ENCODE measurements at places on chromosomes 16 and 17.

GRCh38 chr17:62681939-62682381, 54.5 kb downstream of the MRC2 start:
- no peak for DNase-seq

DNA sequence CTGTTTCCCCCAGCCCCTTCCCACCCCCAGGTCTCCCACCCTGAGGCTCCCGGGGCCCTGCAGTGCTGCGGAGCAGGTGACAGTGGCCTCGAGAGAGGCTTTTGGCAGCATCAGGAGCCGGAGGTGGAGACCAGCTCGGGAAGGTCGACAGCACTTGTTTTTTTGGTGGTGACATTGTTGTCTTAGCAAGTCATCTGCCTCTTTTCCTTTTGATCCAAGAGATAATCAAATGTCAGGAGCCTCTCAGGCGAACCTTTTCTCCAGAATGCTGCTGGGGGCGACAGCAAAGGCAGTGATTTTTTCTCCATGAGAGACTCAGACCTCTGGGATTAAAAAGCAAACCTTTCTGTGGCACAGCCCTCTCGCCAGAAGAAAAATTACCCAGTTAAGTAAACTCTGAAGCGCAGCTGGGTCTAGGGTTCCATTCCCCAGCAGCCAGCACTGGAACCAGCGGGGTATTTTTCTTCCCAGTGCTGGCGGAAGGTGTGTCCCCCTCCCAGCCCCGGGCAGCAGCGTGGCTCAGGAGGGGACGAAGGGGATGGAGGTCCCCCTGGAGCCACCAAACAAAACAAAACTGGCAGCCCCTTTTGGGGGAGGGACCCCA, 37.2 kb downstream of the GRIN2C start:
- DNase-seq = no peak

- DNase-seq = no peak
Measured at GRCh38 chr16:3769942-3770341, 52.6 kb upstream of the TRAP1 start.

DNA sequence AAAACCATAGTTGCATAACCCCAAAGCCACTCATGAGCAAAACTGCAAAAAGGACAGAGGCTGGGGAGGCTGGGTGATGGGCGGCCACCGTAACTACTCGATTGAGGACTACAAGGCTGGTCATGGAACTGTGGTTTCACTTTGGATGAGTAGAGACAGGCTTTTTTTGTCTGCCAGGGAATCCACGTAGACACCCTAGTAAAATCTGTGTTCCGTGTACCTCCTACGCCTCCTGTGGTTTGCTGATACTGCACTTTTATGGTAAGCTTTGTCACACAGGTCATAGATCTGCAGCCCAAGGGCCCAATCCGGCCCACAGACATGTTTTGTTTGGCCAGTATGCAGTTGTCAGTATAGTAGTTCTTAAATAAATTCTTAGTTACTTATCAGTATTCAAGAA, 2.2 kb upstream of the TLCD3B start:
- no peak for DNase-seq

DNA sequence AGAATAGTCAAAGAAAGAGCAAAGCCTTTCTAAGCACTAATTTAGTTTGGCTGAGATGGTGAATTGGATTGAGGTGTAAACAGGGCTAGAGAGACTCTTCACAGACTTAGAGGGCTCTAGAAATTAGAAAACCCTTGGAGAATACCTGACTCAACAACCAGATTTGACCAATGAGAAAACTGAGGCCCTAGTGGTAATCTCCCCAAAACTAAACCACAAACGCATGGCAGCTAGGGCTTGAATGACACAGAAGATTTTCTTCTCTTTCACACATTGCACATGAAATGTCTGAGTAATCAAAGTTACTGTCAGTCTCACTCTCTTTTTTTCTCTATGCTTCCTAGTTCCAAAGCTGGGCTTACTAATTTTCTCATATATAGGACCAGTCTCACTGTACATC, 314.5 kb upstream of the KCNJ16 start:
- DNase-seq = no peak

GRCh38 chr16:22684574-22685458, 129.1 kb upstream of the HS3ST2 start:
- DNase-seq = no peak

DNA sequence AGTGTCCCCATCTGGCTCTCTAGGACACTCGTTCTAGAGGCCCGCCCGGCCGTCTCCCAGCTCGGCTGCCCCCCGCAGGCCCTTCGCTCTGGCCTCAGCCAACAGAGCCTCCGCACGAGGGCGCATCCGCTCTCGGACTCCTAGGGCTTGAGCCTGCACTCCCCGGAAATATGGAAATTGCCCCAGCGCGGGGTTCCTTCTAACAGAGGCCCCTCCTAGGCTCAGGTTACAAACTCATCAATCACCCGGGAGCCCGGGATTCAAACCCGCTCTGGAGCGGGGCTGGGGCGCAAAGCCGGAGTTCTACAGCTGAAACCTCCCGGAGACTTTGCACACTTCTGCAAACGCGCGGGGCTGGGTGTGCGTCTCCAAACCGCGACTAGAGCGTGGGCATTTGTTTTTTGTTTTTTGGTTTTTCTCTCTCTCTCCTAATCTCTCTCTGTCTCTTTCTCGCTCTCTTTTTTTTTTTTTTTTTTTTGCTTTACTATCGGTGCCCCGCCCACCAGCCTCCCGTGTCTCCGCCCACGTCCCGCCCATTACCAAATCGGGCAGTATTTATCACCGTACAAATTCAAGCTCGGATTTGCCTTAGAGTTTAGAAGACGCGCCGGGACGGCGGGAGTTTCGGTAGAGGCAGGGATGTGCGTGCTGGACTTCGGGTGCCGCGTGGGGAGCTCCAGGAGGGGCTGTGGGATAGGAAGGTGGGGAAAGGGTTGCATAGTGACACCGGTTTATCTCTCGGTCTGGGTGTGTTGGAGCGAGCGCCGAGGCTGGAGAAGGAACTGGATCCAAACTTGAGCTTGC, 2.4 kb upstream of the FOXL1 start:
- DNase-seq = peak; percentile 82

DNA sequence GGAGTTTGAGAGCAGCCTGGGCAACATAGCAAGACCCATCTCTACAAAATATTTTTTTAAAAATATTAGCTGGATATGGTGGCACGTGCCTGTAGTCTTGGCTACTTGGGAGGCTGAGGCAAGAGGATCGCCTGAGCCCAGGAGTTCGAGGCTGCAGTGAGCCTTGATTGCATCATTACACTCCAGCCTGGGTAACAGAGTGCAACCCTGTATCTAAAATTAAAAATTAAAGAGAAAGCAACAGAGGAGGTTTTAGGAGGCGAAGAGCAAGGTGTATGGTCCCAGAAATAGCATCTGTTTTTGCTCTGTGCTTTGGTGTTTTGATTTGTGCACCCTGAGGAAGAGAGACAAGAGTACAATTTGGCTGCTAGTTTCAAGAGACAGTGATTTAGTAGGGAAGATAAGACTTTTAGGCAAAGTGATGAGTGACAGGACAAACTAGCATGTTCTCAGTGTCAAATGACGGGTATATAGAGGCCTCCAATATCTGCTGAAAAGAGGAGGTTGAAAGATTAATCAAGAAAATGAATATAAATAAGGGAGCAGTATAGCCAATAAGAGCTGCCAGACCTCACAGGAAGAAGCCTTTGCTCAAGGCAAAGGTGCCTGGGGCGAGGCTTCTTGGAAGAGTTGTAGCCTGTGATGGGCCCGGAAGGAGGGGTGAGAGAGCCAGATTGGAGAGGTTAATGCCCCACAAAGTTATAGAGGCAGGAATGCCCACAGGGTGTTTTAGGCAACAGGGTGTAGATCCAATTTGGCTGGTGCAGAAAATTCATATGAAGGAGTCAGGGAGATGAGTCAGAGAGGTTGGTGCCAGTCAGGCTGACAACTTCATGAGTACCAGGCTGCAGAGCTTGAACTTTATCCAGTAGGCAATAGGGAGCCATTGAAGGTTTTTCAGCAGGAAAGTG, 11.4 kb downstream of the HLF start:
- DNase-seq = no peak

DNA sequence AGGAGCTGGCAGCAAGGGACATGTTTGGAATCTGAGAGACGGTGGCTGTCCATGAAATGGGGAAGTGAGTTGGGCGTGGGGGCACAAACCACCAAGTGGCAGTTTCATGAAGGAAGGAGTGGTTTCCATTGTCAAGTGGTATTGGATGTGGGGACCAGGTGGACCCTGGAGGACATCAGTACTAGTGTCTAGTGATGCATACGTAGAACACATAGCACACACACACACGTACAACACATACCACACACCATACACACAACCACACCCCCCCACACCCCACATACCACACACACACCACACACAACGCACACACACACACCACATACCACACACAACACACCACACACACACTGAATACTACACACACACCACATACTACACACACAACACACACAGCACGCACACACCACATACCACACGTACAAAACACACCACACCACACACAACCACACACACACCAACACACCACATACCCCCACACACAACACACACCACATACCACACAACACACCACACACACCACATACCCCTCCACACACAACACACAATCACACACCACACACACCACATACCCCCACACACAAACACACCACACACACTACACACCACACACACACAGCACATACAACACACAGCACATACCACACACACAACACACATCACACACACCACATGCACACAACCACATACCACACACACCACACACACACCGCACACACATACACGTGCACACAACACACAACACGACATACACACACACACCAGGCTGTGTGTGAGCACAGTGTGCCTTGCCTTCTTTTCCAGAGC, 41.1 kb upstream of the GSE1 start:
- no peak for DNase-seq

- DNase-seq = no peak
Measured at GRCh38 chr16:84496991-84497390, 7.5 kb downstream of the MEAK7 start.

- no peak for DNase-seq
Measured at GRCh38 chr16:89120281-89120680, 26.6 kb downstream of the ACSF3 start.

GRCh38 chr16:86533076-86533475, 22.0 kb downstream of the MTHFSD start:
- no peak for DNase-seq

DNA sequence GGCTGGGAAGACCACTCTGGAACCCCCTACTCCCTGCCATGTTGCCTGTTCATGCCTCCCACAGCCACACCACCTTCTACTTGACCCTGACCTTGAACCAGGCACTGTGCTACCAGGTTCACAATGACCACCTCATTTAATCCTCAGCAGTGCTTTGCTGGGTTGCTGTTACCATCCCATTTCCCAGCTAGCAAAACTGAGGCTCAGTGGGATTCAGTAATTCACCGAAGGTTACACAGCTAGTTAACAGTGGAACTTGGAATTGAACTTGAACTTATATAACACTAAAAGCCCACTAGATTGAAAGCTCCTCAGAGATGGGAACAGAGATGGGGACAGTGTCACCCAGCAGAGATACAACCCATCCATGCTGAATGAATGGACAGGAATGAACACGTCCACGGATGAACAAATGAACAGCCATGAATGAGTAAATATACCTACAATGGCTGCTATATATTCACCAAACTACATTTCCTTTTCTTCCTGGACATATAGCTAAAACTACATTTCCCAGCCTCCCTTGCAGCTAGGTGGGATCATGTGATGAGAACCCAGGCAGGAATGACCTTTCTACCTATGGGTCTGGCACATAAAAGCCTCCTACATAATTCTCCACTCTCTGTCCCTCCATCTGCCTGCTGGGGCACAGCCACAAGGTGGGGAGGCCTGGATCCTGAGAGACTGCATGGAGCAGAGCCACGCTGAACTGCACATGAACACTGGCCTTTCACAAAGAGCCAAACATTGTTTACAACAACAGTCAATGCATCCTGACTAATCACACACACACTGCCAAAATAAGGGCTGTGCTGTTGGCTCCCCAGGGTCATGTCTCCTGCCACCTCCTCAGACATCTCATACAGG, 94.8 kb downstream of the RMI2 start:
- DNase-seq = no peak

DNA sequence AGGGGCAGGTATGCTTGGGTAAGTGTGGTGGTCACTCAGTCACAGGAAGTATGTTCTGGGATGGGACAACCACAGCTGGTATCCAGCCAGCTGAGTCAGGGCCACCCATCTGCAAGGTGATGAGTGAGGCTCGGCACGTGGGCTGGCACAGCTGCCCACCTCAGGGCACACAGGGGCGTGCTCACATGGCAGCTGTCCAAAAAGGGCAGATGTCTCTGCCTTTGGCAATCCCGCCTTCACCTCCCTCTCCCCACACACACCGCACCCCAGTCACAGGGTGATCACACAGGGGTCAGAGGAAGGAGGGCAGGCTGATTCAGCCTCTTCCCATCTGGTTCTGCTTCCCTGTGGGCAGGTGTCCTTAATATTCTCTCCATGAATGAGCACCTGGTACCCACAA, 85.9 kb upstream of the TOB1 start:
- no peak for DNase-seq

GRCh38 chr16:81415751-81416150, 28.9 kb upstream of the CMIP start:
- DNase-seq = peak; percentile 81

DNA sequence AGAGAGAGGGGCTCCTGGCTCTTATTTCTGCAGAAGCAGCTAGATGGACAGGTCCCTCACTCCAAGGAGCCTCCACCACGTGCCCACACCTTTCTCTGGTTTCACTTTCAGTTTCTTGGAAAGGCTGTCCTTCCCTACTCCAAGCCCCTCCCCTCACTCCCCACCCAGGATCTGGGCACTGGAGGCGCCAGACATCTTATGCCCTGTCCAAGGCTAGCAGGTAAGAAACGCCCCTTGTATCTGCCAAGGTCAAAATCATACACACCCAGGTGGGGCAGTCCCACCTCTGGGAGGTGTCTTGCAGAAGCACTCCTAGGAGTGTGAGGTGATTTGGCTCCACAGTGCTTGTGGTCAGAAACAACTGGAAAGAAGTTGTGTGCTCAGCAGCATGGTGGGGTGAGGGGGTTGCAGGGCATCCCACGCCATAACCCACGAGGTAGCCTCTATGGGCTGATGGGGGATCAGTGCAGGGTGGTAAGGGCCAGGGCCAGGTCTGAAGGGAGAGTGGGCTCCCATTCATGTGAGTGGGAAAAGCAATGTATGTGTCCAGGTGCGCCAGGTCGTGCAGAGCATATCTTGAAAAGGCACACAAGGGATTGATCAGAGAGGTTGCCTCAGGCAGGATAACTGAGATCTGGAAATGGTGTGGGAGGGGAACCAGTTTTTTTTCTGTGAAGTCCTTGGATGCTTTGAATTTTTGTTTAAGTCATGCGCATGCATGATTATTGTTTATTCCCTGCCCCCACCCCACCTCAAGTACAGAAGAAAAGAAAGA, 31.8 kb upstream of the PRM1 start:
- DNase-seq = peak; percentile 16

DNA sequence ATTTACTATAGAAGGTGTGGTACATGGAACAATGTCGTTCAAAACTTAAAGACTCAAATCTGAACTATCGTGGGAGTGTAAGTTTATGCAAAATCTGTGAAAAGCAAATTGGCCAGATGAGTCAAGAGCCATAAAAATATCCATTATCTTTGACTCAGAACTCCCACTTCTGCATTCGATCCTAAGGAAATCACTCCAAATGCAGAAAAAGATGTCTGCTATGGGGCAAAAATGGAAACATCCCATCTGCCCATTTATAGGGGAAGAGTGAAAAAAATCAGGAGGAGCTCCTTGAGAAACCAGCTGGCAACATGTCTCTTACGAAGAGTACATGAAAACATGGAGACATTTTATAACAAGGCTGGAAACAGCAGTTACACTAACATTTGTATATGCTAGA, 43.6 kb upstream of the CCDC182 start:
- DNase-seq = no peak

GRCh38 chr17:46773221-46773605, 45.3 kb downstream of the WNT3 start:
- no peak for DNase-seq

Data from retina (tissue), 1 donor.